Activated T-cell treated with anti-CD3 and anti-CD28 coated beads for 4 hours (primary cell): ENCODE measurements at places on chromosomes 2 and 18.

DNA sequence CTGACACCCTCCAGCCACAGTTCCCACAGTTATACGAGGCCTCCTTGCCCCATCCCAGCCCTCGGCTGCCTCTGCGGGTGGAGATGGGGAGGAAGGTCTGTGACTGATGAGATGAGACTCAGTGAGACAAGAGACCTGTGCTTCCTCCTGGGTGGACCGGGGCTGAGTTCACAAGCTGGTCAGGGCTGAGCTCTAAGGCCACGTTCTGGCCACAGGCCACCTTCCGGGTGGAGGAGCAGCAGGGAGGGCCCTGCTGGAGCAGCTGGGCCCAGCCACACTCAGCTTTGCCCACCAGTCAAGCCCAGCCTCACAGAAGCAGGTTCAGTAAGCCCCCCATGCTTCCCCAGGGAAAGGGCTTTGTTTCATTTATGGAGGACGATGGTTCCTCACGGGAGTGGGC, 214.7 kb downstream of the ANKRD30B start:
- no peak for DNase-seq

DNA sequence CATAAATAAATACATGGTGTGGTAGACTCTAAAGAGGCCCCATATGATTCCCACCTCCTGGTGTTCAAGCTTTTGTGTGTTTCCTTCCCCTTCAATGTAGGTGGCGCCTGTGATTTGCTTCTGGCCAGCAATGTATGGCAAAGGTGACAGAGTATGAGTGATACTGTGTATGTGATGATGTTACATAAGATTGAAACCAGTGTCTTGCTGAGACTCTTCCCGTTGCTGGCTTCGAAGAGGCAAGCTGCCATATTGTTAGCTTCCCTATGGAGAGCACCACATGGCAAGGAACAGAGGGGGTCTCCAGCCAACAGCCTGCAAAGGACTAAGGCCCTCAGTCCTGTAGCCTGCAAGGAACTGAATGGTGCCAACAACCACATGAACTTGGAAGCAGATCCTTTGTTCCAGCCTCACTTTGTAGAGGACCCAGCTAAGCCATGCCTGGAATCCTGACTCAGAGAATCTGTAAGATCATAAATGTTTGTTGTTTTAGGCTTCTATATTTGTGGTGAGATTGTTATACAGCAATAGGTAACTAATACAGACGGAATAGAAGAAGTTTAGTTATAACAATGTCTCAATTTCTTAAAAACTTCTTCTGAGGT, 1.7 kb upstream of the SMAD4 start:
- DNase-seq, result no peak

DNA sequence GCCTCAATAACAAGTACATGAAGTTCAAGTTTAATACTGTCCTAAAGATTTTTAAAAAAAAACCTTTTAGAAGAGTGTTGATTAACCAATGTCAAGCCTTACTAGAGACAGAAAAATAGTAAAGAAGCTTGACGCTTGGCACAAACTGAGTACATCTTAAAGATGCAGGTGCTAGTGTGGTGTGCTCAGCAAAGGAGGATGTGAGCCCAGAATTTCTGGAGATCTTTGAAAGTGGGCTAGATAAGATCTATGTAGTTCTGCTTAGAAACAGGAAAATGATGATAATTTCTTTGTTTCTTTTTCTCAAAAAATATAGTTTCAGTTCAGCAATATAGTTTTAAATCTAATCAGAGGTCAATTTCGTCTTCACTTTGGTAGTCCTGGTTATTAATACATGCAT, 118.3 kb upstream of the KLHL14 start:
- no peak for DNase-seq

DNA sequence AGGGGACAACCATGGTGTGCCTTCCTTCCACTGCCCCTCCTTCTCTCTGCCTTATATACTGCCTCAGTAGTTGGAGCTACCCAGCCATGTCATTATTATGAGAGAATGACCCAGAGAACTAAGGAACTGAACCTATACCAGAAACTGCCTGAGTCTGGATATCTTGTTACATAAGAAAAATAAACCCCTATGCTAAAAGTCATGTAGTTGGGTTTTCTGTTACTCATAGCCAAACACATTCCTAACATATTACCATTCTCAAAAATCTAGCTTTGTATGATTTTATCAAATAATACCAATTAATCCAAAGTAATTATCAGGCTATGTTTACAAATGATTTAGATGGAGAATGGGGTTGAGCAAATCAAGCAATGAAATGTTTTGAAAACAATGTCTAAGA, 15.0 kb upstream of the KLF7 start:
- no peak for DNase-seq
